HFFc6 (cell line): ENCODE measurements at places on chromosomes 4 and X.

GRCh38 chrX:12950851-12951594, 23.9 kb upstream of the TMSB4X start:
- no peak for DNase-seq

GRCh38 chrX:40579900-40580536, 752 bp upstream of the ATP6AP2 start:
- no peak for DNase-seq

GRCh38 chrX:154029439-154029838, 9.7 kb upstream of the IRAK1 start:
- DNase-seq, result no peak

DNA sequence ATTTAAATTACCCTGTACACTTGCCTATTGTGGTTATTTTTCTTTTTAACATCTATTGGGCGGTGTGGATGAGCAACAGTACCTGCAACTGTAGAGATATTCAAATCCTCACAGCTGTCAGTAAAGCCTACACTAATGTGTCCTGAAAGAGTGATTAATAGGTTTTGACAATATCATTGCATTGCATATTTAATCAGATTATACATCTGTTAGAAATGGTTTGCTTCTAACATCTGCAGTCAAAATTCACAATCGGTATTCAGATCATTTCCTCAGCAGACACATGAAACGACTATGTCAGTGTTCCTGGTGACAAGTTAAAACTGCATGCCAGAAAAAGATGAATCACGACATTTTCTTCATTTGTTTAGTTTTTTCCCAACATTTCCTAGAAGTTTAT, 254.6 kb upstream of the EPHA5 start:
- no peak for DNase-seq

- DNase-seq, result no peak
Measured at GRCh38 chr4:158169931-158170690, 2.7 kb downstream of the GASK1B start.

DNA sequence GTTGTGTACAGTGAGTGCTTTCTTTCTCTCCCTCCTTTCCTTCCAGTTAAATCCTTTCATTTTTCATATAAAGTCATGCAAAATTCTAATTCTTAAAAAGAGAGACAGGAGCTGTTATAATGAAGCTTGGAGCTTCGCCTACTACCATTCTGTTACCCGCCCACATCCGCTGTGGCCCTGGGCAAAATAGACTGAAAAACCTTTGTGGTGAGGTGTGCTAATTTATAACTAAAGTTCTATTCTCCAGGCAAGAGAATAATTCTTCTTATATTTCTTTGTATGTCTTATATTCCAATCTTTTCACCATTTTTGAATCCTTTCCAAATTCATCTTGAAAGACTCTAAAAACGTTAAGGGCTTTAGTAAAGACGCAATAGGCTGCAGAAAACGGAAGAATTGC, 7.0 kb downstream of the QRFPR start:
- DNase-seq, result no peak

DNA sequence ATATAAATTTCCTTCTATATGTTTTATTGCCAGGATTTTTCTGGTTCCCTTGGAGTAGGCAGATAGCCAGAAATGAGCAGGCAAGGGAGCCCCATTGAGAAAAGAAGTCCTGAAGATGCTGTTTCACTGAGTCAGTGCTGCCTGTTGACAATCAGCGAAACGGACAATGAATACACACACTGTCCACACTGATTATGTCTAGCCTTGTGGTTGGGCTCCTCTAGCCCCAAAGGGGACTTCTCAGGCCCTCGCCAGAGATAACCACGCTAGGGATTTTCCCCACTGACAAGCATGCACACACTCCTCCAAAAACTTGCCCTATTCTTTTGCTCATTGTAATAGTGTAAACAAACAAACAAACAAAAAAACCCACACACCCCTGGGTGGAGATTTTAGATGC, 369.3 kb downstream of the DMD start:
- no peak for DNase-seq

GRCh38 chr4:45155081-45155777, 428.9 kb upstream of the GNPDA2 start:
- no peak for DNase-seq

- DNase-seq, result no peak
Measured at GRCh38 chr4:1113311-1114009, at the start of gene RNF212. Gene RNF212, minus strand, starts transcription at chr4:1113564. Its CDS starts 100 bp downstream, at chr4:1113464.

GRCh38 chrX:95640226-95640625, 1044.4 kb upstream of the DIAPH2 start:
- no peak for DNase-seq

DNA sequence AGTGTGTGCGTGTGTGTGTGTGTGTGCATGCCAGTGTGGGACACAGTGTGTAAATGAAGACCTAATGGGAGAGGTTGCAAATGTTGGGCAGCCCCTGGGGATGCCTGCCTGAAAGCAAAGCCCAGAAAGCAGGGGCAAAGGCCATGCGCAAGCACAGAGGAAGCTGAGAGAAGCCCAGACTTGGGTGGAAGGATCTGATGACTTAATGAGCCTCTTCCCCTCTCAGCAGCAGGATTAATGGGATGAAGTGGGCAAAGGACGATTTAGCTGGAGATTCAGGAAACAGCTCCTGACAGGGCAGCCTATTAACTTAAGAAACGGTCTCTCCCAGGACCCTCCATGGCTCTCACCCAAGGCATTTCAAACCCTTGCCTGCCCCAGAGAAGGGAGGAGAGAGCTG, 107.3 kb downstream of the EFNB1 start:
- no peak for DNase-seq

GRCh38 chr4:6472387-6473263, at the start of gene PPP2R2C:
Gene PPP2R2C, minus strand, starts transcription at chr4:6472614. Its CDS starts 385 bp downstream, at chr4:6472229.
- DNase-seq, result no peak

DNA sequence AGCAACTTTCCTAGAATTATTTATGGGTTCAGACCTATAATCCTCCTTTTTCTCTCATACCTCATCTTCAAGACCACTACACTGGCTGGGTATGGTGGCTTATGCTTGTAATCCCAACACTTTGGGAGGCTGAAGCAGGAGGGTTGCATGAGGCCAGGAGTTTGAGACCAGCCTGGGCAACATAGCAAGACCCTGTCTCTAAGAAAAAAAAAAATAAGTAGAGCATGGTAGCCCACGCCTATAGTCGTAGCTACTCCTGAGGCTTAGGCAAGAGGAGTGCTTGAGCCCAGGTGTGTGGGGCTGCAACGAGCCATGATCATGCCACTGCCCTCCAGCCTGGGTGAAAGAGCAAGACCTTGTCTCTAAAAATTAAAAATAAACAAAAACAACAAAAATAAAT, 832.4 kb downstream of the PCDH18 start:
- no peak for DNase-seq

DNA sequence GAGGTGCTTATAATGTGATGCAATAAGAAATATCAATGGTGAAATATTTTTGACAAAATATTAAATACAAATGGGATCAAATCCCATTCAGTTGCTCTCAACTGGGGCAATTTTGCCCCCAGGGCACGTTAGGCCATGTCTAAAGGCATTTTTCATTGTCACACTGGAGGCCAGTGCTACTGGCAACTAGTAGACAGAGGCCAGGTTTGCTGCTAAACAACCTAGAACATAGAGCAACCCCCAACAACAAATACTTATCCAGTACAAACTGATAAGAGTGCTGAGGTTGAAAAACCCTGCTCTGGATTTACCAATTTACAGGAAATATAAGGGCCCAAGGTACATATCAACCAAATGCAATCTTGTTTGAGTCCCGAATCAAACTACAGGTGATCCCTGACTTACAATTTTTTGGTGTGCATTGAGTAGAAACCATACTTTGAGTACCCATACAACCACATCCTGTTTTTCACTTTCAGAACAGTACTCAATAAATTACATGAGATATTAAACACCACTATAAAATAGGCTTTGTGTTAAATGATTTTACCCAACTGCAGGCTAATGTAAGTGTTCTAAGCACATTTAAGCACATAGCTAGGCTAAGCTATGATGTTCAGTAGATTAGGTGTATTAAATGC, 237.5 kb downstream of the HNRNPD start:
- no peak for DNase-seq

GRCh38 chrX:148661035-148661434, 160.6 kb downstream of the AFF2 start:
- no peak for DNase-seq

DNA sequence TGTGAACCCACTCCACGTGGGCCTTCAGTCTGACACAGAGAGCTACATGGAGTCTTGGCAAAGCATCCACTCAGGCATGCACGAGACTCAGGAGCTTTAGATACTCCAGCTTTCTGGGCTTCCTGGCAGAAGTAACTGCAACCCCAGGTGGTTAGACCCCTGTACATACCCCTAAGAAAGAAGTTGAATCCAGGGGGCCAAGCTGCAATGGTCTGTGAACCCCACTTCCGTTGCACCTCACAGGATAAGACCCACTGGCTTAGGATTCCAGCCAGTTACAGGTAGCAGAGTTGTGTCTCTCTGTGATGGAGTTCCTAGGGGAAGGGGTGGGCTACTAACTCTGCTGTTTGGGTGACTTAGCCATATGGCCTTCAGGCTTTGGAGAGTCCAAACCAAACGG, 21.4 kb upstream of the FAAH2 start:
- no peak for DNase-seq

DNA sequence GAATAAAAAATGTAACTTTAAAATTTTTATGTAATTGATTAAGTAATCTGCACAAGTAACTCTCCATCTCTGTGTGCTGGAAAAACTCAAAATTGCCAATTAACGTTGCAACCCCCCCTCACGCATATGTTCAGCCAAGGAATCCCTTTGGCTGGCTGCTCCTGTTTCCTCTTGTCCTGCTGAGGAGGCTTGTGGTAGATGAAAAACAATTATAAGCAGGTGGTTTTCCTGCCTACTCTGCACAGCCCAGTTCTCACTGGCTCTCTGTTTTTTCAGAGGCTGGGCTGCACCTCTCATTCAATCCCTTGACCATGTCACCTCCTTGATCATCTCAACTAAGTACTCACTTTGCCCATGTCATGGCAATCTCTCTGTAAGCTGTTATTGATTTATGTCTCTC, 1068.4 kb downstream of the ARAP2 start:
- no peak for DNase-seq

GRCh38 chr4:170698334-170698733, 608.6 kb upstream of the AADAT start:
- DNase-seq, result no peak

DNA sequence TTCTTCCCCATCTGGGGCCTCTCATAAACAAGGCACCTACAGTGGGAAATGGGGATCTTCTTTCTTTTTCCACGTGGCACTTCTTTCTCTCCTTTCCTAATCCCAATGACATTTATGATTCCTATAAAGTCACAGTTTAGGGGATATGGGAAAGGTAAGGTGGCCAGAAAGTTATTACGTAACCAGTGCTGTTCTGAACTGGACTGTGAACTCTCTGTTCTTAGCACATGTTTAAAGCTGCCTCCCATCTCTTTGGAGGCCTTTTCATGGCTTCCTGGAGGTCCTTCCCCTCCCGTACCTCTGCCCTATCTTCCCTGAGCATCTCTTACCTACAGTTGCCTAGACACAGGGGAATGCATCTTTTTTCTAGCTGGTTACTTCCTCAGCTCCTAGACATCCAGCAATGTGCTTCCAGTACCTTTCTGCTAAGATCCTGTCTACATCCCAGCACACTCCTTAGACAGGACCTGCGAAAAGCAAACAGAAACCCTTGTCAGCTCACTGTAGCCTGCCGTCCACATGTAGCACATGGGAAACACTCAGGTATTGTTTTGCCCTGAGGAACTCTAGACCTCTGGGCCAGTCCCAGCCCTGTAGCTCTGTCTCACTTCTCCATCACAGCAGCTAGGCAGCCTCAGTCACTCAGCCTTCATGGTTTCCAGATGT, 195.4 kb downstream of the NWD2 start:
- no peak for DNase-seq

- DNase-seq, result no peak
Measured at GRCh38 chr4:88522702-88523324, 763 bp downstream of the PYURF start.

DNA sequence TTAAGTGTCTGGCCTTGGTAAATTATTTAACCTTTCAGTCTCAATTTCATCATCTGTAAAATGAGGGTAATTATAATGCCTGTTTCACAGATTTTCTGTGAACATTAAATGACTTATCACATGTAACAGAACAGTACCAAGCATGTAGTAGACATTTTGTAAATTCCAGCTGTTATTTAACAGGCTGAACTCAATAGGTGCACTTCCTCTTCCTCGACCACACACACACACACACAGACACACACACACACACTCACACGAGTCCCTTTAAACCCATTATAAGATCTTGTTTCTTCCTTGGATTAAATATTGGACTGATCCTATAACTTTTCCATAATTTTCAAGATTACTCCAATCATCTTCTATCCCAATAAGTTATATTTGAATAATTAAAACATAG, 53.4 kb upstream of the COL25A1 start:
- DNase-seq, result no peak

- DNase-seq, result peak; percentile 11
Measured at GRCh38 chrX:31658360-31658759, 586.5 kb upstream of the FTHL17 start.

DNA sequence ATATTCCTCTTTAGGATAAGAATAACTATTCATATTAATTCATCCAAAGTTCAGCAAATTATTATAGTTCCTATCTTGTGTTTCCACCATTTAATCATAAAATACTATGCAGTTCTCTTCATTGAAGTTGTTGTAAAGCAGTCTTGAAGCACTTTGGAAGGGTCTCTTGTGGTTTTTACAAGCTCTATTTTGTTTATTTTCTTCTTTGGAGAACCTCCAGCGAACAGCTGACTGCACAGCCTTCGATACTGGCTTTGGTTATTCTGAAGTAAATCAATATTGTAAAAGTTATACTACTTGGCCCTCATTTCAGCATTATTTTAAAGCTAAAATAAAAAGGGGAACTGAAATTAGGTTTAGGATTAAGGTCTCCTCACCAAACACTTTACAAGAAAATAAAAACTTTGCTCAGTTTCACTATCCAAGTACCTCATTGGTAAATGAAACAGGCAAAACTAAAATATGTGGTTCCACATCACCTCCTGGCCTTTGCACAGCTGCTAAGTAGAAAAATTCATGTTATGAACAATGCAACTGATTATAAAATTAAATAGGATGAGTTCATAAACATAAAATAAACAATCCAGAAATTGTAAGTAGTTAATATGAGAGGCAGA, 1629.2 kb upstream of the ADGRL3 start:
- no peak for DNase-seq

- no peak for DNase-seq
Measured at GRCh38 chrX:108224727-108225621, 133.4 kb downstream of the ATG4A start.

GRCh38 chr4:145769450-145770037, 89.6 kb downstream of the C4orf51 start:
- DNase-seq, result no peak

GRCh38 chr4:89657931-89658700, 178.8 kb downstream of the SNCA start:
- DNase-seq, result peak; percentile 18

DNA sequence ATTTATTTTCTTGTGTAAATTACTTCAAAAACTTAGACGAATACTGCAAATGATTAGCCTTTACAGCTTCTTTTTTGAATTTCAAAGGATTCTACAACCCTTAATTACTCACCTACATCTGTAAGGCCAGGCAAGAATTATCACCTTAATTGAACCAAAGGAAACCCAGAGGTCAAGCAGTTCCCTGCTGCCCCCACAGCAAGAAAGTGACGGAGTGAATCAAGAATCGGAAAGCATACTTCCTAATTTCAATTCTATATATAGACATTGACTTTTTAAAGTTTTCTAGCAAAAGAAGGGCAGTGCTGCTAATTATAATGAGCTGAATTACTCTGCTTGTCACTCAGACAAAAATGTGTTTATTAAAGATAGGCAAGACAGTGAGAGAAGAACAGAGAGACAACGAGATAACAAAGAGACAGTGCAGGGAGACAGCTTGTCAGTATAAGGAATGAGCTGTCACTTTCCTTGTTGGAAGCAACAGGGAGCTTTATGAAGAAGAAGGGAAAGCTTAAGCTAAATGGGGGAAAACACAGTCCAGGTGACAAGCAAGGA, 47.5 kb upstream of the SPANXN4 start:
- no peak for DNase-seq
